ENCODE measurements at places on chromosomes 5 and 9.

GRCh38 chr9:124618476-124618875 lies 111.3 kb upstream of the NR5A1 start:
- no peaks in the 10 kb centered on the region for H3K27me3 ChIP-seq
- no peaks in the 10 kb centered on the region for H3K4me1 ChIP-seq
- no peak overlapping the region for H3K4me3 ChIP-seq
- H3K36me3 ChIP-seq: no peaks in the 10 kb centered on the region
- H3K27ac ChIP-seq: no peak overlapping the region
- no peak for DNase-seq

- peaks cover 17% of the 10 kb centered on the region for H3K4me1 ChIP-seq
- H3K27ac ChIP-seq: peak overlapping the region; percentile 70
- H3K36me3 ChIP-seq: no peaks in the 10 kb centered on the region
- no peaks in the 10 kb centered on the region for H3K27me3 ChIP-seq
Observed at GRCh38 chr5:55597014-55597981, 62.5 kb upstream of the PLPP1 start.

GRCh38 chr5:177233206-177233605 lies 70.3 kb downstream of the RAB24 start:
- H3K4me3 ChIP-seq: no peak overlapping the region
- H3K27me3 ChIP-seq: no peaks in the 10 kb centered on the region
- no peak overlapping the region for H3K27ac ChIP-seq
- H3K4me1 ChIP-seq: peaks cover 28% of the 10 kb centered on the region
- no peak for DNase-seq

DNA sequence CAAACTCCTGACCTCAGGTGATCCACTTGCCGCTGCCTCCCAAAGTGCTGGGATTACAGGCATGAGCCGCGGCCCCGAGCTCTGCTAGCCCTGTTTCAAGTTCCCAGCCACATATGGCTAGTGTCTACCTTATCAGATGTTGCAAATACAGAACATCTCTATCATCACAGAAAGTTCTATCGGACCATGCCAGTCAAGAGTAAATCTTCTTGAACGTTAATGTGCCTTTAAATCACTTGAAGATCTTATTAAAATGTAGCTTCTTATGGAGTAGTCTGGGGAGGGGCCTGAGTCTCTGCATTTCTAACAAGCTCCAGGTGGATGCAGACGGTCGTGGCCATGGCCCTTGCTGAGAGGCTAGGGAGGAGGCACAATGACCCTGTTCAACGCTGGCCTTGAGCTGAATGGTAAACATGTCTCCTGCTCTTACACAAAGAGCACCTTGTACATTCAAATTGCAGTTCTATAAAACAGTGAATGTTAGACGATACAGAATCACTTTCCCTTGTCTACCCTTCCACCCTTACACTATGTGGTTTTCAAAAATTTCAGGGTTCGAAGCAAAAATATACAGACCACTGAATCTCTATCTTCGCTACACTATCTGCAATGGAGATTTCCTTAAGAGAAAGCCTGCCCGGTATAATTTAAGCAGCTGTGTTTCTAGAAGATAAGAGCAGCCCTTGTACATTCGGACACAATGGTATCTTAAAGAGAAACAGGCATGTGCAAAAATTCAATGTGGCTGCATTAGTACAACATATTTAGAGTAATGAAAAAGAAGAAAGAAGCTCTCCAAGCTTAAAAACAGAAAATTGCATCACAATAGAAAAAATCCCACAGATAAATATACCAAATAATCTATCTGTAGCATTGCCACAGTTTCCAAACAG lies 114.1 kb downstream of the FRMD3 start:
- no peaks in the 10 kb centered on the region for H3K4me1 ChIP-seq
- H3K36me3 ChIP-seq: no peaks in the 10 kb centered on the region
- no peaks in the 10 kb centered on the region for H3K27me3 ChIP-seq
- no peak overlapping the region for H3K27ac ChIP-seq
- H3K4me3 ChIP-seq: no peak overlapping the region
- DNase-seq: no peak

- H3K27me3 ChIP-seq: peaks cover 7% of the 10 kb centered on the region
- no peak overlapping the region for H3K4me3 ChIP-seq
- no peaks in the 10 kb centered on the region for H3K4me1 ChIP-seq
- H3K27ac ChIP-seq: no peak overlapping the region
- no peaks in the 10 kb centered on the region for H3K36me3 ChIP-seq
Observed at GRCh38 chr5:79963261-79964061, 27.6 kb downstream of the MTX3 start.

GRCh38 chr9:859251-859650 lies 17.8 kb downstream of the DMRT1 start:
- no peaks in the 10 kb centered on the region for H3K36me3 ChIP-seq
- H3K4me1 ChIP-seq: peaks cover 5% of the 10 kb centered on the region
- DNase-seq: no peak
- H3K27me3 ChIP-seq: no peaks in the 10 kb centered on the region
- no peak overlapping the region for H3K4me3 ChIP-seq

DNA sequence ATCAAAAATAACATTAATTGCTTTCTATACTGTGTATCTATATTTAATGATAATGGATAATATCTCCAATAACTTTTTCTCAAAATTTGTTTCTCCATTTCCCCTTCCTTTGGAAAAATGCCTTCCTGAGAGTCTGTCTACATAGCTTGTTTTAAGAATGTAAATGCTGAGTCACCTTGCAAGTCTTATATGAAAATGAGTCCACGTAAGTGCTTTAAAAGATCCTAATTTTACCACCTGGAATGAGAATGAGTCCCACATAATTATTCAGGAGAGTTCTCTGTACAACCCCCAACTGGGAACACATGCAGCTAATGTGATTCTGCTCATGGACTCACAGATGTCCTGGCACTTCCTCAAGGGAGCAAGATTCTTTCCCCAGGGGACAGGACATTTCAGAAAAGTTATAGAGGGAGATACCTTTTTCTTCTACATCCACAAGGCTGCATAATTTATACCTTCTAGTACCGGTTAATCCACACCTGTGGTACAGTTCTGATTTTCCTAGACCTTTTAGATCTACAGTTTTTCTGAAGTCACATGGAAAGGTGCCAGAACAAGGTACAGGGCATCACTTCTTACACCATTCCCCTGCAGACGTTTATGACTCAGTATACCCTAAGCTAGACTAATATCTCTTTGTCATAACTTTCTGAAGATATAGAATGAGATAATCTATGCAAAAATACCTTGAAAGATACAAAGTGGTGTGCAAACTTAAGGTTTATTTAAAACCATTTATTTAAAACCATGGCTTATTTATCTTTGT lies 314.1 kb downstream of the CETN3 start:
- H3K4me1 ChIP-seq: no peaks in the 10 kb centered on the region
- H3K27me3 ChIP-seq: no peaks in the 10 kb centered on the region
- H3K4me3 ChIP-seq: no peak overlapping the region
- H3K36me3 ChIP-seq: no peaks in the 10 kb centered on the region

GRCh38 chr9:92147030-92147851 lies 32.0 kb upstream of the SPTLC1 start:
- H3K27me3 ChIP-seq: no peaks in the 10 kb centered on the region
- no peaks in the 10 kb centered on the region for H3K36me3 ChIP-seq
- H3K4me1 ChIP-seq: peaks cover 19% of the 10 kb centered on the region
- peak overlapping the region; percentile 46 for H3K27ac ChIP-seq

DNA sequence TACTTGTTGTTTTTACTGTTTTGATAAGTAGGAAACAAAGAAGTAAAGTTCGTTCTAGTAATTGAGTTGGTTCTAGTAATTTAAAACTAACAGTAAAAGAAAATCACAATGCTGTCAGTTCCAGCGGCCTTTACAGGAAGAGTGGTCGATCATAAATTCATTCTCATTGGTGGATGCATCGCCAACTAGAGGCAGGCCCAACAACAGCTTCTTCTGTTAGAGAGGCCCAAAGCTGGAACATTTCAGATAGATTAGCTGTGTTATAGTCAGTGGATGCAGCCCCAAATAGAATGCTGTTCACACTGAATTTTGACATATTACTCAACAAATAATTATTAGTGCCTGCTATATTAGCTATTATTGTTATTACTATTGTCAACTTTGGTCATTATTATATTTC lies 80.8 kb downstream of the ARRDC3 start:
- peak overlapping the region; percentile 85 for H3K27ac ChIP-seq
- H3K36me3 ChIP-seq: no peaks in the 10 kb centered on the region
- no peaks in the 10 kb centered on the region for H3K27me3 ChIP-seq
- no peak for DNase-seq

DNA sequence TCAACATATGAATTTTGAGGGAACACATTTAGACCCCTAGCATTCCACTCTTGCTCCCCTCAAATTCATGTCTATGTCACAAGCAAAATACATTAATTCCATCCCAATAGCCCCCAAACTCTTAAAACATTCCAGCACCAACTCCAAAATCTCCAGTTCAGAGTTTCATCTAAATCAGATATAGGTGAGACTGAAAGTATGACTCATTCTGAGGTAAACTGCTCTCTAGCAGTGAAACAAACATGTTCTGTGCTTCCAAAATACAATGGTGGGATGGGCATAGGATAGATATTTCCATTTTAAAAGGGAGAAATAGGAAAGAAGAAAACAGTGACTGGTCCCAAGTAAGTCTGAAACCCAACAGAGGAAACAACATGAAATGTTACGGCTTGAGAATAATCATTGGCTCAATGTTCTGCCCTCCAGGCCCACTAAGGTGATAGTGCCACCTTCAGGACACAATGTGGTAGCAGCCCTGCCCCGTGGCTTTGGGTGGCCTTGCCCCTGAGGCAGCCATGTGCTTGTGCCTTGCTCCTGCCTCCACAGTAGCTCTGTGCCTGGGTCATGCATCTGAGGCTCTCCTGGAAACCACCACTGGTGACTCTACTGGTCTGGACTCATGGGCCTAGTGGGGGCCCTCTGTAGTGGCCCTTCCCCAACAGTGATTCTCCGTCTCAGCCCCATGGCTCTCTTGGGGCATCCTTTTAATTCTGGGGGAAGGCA lies 36.4 kb upstream of the IPPK start:
- H3K36me3 ChIP-seq: peaks cover 33% of the 10 kb centered on the region
- H3K4me1 ChIP-seq: peaks cover 4% of the 10 kb centered on the region
- DNase-seq: no peak
- no peak overlapping the region for H3K4me3 ChIP-seq
- H3K27me3 ChIP-seq: no peaks in the 10 kb centered on the region

GRCh38 chr5:1512541-1513291 lies 11.0 kb downstream of the LPCAT1 start:
- peak overlapping the region; percentile 43 for H3K27ac ChIP-seq
- H3K36me3 ChIP-seq: peaks cover 53% of the 10 kb centered on the region
- H3K27me3 ChIP-seq: no peaks in the 10 kb centered on the region
- peak; percentile 75 for DNase-seq
- H3K4me1 ChIP-seq: peaks cover 96% of the 10 kb centered on the region
- H3K4me3 ChIP-seq: peak overlapping the region; percentile 44
